H4 (cell line): ENCODE measurements at places on chromosomes 2 and 18. TPM values are rescaled to one million over a fixed set of nuclear protein-coding genes. Genes with fewer than 3 reads are reported as not detected.

The CENPA gene
- total RNA-seq, result 24.8 and 30.2 TPM in 2 replicates

The CASP10 gene
- total RNA-seq, result 1.0 and 1.2 TPM in 2 replicates

The CCDC148 gene
- 0.52 and 1.5 TPM in 2 replicates for total RNA-seq

The VIT gene
- total RNA-seq, result 2.4 and 3.6 TPM in 2 replicates

GRCh38 chr2:130374587-130375290 lies 18.9 kb downstream of the PTPN18 start:
- DNase-seq, result no peak

GRCh38 chr2:190976521-190976920 lies 37.5 kb downstream of the STAT1 start:
- DNase-seq, result no peak

DNA sequence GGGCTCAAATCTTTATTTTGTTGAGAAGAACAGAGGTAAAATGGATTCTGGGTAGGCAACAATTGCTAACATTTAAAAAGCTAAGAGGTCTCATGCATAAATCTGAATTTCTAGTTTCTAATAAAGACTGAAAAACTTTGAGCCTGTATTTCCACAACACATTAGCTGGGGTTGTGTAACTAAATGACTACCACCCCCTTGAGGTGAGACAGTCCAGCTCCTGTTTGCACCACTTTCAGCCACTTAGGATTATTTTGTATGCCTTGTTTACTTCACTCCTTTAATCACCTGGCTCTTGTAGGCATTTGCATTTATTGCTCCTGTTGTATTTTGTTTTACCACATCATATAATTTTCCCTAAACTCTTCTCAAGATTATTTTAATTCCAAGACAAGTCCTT lies 376.6 kb downstream of the PTH2R start:
- DNase-seq, result no peak
